ENCODE measurements at places on chromosomes 16 and 17.

GRCh38 chr16:74280448-74280847 is 16.2 kb upstream of the PSMD7 start:
- no peak for DNase-seq

- DNase-seq: no peak
Observed at GRCh38 chr16:15739950-15740349, 89.9 kb downstream of the NDE1 start.

- no peak for DNase-seq
Observed at GRCh38 chr17:14198013-14198412, 38.6 kb downstream of the CDRT15 start.

DNA sequence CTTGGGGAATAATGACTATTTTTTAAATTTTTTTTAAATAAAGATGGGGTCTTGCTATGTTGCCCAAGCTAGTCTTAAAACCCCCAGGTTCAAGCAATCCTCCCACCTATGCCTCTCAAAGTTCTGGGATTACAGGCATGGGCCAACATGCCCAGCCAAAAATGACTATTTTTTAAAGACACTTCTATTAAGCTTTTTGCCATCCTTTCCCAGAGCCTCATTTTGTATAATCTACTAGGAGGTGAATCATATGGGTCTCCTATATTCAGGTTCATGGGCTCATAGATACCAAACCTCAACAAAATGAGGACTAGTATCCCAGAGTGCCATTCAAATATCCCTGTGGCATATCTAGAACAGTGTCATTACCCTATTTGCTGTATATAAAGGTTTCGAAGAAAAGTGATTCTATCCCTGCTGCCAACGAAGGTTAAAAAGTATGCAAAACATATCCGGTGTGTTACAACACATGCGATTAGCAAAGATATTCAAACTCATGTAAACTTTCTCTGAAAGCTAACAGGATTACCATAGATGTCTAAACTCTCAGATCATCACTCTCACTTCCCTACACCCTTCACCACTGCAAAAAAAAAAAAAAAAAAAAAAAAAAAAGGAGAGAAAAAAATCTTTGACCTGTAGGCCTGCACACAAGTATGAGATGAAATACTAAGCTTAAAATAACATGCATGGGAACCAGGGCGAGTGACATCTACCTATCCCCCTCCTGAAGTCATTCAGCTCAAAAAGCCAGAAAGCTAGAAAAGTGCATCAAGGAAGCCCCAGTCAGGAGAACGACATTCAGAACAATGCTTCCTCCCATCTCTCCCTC is 23.5 kb downstream of the XPO6 start:
- DNase-seq: no peak

- no peak for DNase-seq
Observed at GRCh38 chr17:7987112-7987893, 15.1 kb upstream of the GUCY2D start.
